ENCODE measurements at places on chromosomes 4 and X. TPM values are rescaled to one million over a fixed set of nuclear protein-coding genes. Genes with fewer than 3 reads are reported as not detected.

The EDA gene
- total RNA-seq = 11.1 TPM

DNA sequence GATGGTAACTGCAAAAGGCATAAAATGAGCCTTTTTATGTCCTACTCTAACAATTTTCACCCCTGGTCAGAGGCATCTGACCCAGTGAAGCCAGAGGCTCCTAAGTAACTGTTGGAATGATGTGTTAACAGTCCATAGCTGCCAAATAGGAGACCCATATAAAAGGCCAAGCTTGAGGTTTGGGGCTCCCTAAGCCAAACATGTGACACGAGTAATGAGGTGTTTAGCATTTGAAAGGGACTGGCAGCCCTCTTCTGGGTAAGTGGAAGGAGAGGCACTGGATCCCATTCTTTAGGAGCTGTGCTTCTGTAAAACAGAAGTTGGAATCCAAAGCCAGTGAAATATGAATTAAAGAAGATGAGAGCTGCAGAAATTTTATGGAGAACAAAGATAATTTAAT, 100.6 kb upstream of the PNPLA4 start:
- DNase-seq = no peak

- DNase-seq = peak; percentile 11
These were observed 58.9 kb downstream of the HTRA3 start for GRCh38 chr4:8328456-8328855.

GRCh38 chrX:118418811-118419251, 72.9 kb downstream of the WDR44 start:
- no peak for DNase-seq

- DNase-seq = no peak
These were observed 91.6 kb upstream of the LNX1 start for GRCh38 chr4:53682908-53683307.

DNA sequence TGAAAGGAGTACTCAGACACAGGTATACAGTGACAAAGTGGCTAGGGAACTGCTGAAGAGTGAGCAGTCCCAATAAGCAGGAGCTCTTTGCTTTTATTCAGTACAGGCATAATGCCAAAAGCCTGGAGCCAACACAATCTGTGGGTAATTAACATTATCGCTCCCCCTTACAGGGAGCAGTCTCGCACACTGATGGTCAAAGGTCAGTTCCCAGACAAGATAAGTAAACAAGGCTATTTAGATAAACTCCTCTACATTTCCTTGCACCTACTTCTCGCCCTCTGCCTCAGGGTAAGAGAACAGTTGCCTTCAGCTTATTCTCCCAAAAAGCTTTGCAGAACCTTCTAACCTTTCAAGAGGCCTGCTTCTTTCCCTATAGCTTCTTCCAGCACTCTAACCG, 73.9 kb upstream of the TAF9B start:
- no peak for DNase-seq

GRCh38 chr4:36737691-36738090, 456.3 kb downstream of the DTHD1 start:
- DNase-seq = no peak

GRCh38 chr4:25608644-25609043, 47.0 kb upstream of the SLC34A2 start:
- DNase-seq = no peak

DNA sequence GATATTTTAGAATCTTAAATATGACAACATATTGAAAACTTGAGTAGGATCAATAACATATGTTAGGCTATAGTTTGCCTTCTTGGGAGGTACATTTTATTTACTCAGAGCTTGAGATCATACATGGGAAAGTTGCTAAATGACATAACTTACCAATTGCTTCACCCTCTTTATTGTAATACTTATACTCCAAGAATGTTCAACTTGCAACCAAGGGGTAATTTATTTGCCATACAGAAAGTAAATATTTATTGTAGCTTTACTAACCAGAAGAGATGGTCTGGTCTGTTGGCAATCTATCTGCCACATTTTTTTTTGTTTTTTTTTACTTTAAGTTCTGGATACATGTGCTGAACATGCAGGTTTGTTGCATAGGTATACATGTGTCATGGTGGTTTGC, 426.6 kb downstream of the ARHGAP24 start:
- no peak for DNase-seq

Measured in Right ventricle myocardium superior (tissue), 1 donor.